ENCODE measurements at places on chromosomes 6 and 20.

GRCh38 chr20:59939879-59940128, 301 bp downstream of the PPP1R3D start:
- no peak for DNase-seq

DNA sequence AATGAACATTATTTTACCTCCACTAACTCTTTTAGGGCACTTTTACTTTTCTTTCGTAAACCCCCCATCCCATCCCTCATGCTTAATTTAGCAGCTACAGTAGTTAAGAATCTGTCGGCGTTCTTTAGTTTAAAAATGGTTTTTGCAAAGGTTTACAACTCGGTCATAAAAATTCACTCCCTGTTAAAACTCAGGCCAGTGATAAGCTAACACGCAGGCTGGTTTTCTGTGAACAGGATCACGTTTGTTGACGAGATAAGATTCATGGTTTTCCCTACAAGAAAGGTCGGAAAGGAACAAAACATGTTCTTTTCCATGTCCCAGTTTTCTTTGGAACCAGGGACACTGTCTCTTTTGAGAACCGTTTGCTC, 101.1 kb downstream of the TOX2 start:
- no peak for DNase-seq

- DNase-seq, result no peak
These were observed 361.2 kb downstream of the UTRN start for GRCh38 chr6:144646093-144647056.

GRCh38 chr6:130381012-130381411, 15.2 kb downstream of the TMEM200A start:
- DNase-seq, result no peak

- DNase-seq, result no peak
These were observed 54.4 kb downstream of the TOX2 start for GRCh38 chr20:43969028-43969447.
